Stimulated activated CD4-positive, alpha-beta T cell treated with anti-CD3 and anti-CD28 coated beads, TNF-alpha, amount 100 ng/mL, for 48 hours (primary cell): ENCODE measurements at places on chromosomes 6 and 20.

DNA sequence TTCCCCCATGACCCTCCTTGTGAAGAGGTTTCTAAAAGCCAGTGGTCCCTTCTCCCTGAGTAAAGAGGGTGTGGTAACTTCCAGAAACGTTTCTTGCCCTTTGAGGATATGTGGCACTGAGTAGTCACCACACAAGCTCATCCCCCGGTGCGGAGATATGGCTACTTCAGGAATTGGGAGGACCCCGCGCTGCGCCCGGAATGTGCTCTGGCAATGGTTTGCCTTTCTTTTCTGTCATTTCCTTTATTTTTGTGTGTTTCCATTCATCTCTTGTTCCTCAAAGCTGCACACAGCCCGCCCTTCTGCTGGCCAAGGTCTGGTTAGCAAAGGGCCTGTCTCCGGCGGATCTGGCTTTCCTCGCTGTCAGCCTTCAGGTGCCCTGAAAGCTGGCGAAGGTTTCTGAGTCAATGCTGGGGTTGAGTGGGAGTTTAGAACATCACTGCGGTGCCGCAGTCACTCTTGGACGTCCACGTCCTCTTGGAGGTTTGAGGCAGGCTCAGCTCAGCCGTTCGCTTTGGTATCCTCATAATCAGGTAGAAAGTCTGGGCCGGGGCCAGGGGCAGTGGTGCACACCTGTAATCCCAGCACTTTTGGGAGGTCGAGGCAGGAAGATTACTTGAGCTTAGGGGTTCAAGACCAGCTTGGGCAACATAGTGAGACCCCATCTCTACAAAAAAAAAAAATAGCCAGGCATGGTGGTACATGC lies 67.2 kb downstream of the TCP11 start:
- no peak for DNase-seq

- DNase-seq, result no peak
Observed at GRCh38 chr20:53901064-53901463, 169.3 kb downstream of the BCAS1 start.

DNA sequence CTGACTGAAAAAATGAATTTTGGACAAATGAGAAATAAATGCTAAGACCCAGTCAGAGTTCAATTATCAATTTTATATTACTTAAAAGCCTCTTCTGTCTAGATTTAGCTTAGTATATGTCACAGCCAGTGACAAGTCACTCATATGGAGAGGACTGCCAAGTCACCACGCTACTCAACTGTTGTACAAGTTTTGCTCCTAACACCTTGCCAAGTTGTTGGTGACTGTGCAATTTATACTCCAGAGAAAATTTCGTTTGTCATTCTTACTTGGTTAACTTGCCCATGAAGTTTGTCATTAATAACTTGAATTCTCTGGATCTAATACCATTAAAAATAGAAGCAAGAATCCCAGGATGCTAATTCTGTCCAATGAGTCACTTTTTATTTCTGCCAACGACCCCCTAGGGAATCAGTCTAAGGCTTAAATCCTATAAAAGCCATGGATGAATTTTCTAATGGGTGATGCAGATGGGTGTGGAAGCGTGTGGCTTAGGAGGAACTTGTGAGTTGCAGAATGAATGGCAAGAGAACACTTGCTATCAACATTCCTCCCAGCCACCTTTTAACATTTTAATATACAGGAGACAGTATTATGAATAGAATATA lies 30.4 kb upstream of the FBXO30 start:
- no peak for DNase-seq

DNA sequence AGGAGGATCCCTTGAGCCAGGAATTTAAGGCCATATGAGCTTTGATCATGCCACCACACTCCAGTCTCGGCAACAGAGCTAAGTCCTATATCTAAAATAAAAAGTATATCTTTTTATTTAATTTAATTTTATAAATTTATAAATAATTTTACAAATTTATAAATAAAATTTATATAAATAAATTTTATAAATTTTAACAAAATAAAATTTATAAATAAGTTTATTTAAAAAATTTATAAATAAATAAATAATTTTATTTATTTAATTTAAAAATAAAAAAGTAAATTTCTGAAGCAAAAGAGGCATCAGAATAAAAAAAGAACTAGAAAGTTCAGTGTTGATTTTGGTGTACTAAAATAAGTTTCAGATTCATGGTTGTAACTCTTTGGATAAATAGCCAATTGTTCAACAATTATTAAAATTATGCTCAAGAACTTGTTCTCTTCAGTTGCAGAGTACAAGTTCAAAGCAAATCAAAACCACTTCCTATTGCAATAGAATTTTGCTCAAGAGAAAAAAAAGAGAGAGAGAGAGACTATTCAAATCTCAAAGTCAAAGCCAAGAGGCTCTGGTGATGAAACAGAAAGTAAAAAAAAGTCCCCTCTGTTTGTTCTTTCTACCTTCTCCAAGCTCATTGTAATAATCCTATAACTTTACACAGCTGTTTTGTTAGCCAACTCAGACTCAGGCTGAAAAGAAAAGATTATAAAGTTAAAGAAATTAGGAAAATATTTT lies 547.5 kb upstream of the ADGRB3 start:
- no peak for DNase-seq

GRCh38 chr20:37235065-37235464 lies 26.5 kb downstream of the GHRH start:
- no peak for DNase-seq

GRCh38 chr20:22821796-22822195 lies 213.3 kb upstream of the SSTR4 start:
- no peak for DNase-seq

- no peak for DNase-seq
Observed at GRCh38 chr20:19921284-19921793, 95.8 kb upstream of the NAA20 start.

GRCh38 chr6:163876391-163876790 lies 461.9 kb downstream of the QKI start:
- no peak for DNase-seq

DNA sequence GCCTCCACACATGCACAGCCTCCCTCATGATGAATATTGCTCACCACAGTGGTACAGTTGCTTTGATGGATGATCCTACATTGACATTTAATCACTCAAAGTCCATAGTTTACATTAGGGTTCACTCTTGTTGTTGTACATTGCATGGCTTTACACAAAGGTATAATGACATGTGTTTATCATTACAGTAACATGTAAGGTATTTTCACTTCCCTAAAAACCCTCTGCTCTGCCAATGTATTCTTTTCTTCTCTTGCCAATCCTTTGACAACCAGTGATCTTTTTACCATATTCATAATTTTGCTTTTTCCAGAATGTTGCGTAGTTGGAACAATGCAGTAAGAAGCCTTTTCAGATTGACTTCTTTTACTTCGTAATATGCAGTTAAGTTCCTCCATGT lies 166.6 kb upstream of the KHDRBS2 start:
- DNase-seq, result no peak

DNA sequence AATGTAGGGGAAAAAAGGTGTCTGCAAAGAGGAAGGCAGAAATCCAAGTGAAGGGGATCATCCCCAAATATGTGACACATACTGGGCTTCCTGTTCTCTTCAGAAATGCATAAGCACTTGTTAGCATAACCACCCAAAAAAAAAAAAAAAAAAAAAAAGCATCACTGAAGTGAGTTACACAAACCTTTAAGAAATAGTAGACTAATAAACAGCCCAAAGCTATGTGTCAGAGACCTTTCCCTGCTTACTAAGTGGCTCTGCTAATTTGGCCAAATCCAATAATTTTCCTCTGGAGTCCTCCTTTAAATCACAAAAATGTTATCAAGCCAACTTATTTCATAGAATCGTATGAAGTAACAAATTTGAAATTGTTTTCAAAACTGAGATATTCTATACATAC lies 7.5 kb upstream of the DST start:
- DNase-seq, result no peak

DNA sequence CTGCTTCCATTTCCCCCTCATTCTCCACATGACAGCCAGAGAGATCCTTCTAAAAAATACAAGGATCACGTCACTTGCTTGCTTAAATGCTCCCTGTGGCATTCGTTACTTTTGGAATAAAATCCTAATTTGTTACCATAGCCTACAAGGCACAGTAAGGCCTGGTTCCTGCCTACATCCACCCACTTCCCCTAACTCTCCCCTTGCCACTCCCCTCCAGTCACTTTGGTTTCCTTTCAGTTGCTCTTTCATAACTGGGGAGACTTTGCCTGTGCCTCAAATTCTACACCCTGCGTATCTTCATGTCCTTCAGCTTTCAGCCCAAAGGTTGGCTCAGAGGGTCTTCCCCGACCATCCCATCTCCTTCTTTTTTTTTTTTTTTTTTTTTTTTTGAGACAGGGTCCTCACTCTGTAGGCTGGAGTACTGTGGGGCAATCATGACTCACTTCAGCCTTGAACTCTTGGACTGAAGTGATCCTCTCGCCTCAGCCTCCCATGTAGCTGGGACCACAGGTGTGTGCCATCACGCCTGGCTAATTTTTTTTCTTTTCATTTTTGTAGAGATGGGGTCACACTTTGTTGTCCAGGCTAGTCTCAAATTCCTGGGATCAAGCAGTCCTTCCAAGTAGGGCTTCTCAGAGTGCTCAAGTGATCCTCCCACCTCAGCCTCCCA lies 12.5 kb downstream of the ID1 start:
- no peak for DNase-seq

- no peak for DNase-seq
Observed at GRCh38 chr6:32254761-32255198, 30.9 kb upstream of the NOTCH4 start.

- DNase-seq, result no peak
Observed at GRCh38 chr6:137910424-137910834, 43.4 kb downstream of the TNFAIP3 start.

DNA sequence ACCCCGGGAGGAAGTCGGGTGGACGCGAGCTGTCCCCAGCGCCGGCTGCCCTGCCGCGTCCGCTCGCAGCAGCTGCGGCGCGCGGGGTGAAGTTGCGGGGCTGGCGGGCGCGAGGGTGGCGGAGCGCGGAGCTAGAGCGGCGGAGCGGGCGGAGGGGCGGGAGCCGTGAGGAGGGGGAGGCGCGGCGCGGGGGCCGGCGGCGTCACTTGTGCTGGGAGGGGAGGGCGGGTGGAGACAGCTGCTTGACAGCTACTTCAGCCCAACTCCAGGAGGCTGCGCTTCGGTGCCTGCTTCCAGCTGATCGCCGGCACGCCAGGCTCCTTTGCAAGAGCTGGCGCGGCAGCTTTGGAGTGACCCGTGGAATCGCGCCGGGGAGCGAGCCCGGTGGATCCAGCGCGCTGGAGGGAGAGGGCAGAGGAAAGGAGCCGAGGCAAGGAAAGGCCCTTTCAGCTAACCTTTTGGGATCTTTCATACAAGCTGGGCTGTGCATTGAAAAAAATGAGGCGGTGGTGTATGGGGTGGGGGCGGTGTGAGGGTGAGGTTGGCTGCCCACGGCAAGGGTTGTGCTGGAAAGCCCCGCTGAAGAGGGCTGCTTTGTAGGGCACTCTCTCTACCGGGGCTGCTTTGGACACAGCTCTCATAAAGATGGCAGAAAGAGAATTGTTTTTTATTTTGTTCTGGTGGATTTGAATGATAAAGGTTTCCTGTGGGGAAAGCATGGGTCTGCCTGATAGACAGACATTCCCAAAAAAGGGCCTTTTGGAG lies 24.6 kb downstream of the RIPOR2 start:
- no peak for DNase-seq

- no peak for DNase-seq
Observed at GRCh38 chr6:71510057-71510713, 221.6 kb downstream of the OGFRL1 start.

DNA sequence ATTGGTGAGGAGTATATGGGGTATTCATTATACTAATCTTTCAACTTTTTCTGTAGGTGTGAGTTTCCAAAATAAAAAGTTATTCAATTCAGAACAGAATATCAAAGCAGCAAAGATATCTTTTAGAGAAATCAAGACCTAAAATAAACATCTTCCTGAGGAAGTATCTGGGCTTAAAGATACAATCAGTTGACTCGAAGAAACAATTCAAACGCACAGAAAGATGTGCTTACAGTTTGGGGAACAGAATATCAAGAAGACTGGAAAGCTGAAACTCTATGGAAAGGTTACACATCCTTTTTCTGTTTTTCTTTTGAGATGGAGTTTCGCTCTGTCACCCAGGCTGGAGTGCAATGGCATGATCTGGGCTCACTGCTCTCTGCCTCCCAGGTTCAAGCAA lies 36.2 kb upstream of the SAYSD1 start:
- no peak for DNase-seq

DNA sequence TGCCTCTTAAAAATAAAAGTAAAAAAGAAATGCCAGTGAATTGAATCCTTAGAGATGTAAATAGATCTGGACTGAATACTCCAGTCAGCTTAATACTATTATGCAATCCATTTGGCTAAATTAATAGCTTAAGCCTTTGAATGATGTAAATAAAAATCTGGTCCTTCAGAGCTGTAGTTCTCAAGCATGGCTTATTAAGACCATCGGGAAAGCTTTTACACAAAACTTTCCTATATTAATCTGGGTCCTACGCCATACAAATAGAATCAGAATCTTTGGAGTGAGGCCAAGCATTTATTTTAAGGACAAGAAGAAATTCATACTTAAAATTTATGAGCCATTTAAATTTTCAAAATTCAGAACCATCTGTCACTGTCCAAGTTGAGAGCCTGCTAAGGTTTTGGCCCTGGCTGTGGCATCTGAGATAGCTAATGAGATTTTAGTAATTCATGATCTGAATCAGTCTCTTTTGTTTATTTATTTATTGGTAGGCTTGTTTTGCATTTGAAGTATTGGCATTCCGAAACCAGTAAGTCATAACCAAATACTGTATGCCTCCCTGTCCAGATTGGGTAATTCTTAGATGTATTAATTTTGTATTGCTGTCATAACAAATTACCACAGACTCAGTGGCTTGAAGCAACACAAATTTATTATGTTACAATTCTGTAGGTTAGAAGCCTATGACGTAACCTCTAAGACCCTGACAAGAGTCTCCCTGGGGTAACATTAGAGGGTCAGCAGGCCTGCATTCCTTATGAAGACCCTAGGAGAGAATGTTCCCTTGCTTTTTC lies 228.1 kb upstream of the RAB32 start:
- DNase-seq, result no peak

DNA sequence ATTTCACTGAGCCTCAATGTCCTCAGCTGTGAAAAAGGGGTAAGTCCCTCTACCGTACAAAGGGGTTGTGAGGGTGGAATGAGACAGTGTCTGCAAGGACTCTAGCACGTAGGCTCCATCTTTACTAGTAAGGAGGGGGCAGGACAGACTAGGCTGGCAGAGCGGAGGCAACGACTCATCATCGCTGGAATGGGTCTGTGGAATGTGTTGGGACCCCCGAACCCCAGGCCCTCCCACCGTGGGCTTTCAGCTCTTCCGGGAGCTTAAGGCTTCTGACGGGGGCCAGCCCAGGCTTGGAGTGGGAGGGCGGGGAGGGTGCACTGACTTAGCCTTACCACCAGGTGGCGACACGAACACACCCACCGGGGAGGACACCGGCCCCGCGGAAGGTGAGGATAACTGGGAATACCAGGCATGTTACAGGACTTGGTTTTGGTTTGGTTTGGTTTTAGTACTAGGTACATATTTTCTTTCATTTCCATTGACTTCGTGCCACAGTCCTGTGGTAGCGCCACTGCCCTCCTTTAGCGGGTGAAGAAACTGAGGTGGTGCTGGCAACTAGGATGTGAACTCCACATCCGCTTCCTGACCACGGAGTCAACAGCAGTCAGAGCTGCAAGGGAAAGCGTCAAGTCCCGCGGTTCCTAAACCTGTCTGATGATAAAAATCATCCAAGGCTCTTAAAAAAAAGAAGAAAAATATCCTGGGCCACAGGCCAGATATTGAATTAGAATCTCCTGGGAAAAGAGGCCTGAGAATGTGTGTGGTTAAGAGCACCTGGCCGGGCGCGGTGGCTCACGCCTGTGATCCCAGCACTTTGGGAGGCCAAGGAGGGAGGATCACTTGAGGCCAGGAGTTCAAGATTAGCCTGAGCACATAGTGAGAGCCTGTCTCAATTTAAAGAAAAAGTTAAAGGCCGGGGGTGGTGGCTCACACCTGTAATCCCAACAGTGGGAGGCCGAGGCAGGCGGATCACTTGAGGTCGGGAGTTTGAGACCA lies 10.3 kb upstream of the TULP1 start:
- peak; percentile 73 for DNase-seq
